Large intestine (tissue), 12 donors: ENCODE measurements at places on chromosomes 1 and 21. TPM values are rescaled to one million over a fixed set of nuclear protein-coding genes. Genes with fewer than 3 reads are reported as not detected.

- no peak for DNase-seq
Measured at GRCh38 chr1:77706321-77706720, 23.9 kb upstream of the ZZZ3 start.

DNA sequence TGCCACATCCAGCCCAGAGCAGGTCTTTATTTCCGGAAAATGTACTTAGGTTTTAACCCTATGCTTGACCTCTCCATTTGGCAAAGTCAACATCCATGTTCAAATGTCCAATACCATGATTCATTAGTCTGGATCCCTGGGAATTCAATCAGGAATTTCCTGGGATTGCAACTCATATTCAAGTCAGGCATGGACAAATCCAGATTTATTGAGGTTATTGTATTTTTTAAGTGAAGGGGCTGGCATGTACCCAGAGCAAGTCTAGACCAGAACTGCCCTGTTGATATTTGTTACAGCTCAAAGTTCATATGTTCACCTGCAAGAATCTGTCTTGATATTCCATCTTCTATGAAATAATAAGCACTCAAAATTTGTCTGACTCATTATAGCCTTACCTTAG lies 521.1 kb downstream of the ADGRL2 start:
- no peak for DNase-seq

GRCh38 chr1:239575113-239575512 lies 188.7 kb downstream of the CHRM3 start:
- DNase-seq: no peak

DNA sequence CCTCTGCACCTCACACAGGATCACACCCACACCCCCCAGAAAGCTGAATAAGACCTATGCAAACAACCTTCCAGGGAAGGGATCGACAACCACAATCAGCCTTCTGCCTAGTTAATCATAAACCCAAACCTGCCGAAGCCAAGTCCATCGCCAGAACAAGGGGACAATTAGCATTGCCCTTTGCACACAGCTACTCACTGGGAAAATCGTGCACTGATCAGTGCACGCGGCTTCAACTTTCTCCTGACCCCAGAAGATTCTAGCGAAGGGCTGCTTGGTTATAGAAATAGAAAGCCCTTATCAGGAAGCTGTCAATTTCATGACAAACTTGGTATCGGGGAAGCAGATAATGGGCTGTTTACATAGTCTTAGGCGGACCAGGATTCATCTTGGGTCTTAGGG lies 29.5 kb downstream of the RUNX1 start:
- peak; percentile 89 for DNase-seq

GRCh38 chr1:2946291-2946690 lies 75.0 kb upstream of the ACTRT2 start:
- no peak for DNase-seq

GRCh38 chr1:180155182-180155682 lies 563 bp downstream of the QSOX1 start:
- DNase-seq: peak; percentile 34

- no peak for DNase-seq
Measured at GRCh38 chr1:41022424-41022823, 899 bp upstream of the SLFNL1 start.

DNA sequence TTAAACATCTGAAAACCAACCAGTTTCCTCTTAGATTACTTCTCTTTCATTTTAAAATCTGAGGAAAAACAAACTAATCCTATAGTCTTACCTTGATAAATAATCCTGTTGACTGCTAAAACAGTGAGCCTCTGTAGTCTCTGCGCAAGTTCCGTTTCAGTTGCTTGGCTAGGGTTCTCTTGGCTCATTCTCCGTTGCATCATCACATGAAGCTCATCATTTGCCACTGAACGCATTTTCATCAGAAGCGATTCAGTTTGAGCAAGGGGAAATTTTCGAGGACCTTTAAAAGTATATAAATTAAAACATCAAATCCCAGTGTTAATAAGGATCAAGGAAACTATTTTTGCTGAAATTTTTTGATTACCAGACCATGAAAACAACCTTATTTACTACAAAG lies 96.7 kb upstream of the GNG4 start:
- no peak for DNase-seq

DNA sequence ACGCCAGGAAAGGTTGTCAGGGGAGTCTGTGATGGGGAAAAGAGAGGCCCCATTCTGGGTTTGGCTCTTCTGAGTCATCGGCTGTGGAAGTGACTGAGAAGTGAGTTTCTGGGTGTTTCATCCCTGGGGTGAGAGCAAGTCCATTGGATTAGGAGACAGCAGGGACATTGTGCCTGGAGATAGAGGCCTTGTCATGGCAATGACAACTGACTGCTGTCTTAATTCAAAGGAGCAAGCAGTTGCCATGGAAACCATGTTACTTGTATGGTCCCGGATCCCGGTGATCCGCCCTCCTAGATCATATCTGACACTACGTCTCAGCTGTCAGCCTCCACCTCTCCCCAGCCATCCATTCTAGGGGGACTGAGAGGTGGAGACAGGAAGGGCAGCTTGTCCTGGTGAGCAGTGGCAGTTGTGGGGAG lies 34.4 kb downstream of the KIAA0040 start:
- no peak for DNase-seq

- no peak for DNase-seq
Measured at GRCh38 chr1:1181129-1181937, 7.7 kb downstream of the TTLL10 start.

- no peak for DNase-seq
Measured at GRCh38 chr21:41052820-41053555, 115.0 kb upstream of the BACE2 start.

- DNase-seq: peak; percentile 29
Measured at GRCh38 chr1:27872059-27872801, at the start of gene THEMIS2. THEMIS2 (plus strand) TSS chr1:27872544; CDS start chr1:27872572, 28 bp downstream.

GRCh38 chr1:109370712-109371340 lies 26.9 kb downstream of the SORT1 start:
- no peak for DNase-seq

DNA sequence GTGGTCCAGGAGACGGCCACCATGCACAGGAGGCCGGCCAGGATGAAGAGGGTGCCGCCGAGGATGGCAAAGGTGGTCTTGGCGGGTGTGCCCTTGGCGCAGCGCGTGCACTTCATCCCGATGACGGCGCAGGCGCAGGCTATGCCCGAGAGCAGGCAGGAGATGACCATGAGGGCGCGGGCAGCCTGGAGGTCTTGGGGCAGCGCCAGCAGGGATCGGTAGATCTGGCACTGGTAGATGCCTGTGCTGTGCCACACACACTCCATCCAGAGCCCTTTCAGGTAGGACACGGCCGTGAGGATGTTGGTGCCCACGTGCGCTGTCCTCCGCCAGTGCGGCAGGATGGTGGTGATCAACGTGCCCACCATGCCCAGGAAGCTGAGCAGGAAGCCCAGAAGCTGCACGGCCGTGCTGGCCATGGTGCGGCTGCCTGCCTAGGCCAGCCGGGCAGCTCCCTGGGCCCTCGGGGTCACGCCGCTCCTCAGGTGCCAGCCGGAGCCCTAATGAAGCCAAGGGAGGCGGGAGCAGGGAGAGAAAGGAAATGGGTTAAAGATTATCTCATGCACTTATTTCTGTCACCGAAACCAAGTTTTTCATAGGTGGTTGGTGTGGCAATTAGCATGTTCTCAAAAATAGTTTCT lies 18.5 kb downstream of the CLDN14 start:
- DNase-seq: no peak

GRCh38 chr1:19476450-19477190 lies 8.7 kb downstream of the CAPZB start:
- DNase-seq: no peak

- DNase-seq: no peak
Measured at GRCh38 chr1:21069549-21069948, 107.1 kb downstream of the EIF4G3 start.

- DNase-seq: no peak
Measured at GRCh38 chr1:112431038-112431437, 35.0 kb downstream of the CTTNBP2NL start.

DNA sequence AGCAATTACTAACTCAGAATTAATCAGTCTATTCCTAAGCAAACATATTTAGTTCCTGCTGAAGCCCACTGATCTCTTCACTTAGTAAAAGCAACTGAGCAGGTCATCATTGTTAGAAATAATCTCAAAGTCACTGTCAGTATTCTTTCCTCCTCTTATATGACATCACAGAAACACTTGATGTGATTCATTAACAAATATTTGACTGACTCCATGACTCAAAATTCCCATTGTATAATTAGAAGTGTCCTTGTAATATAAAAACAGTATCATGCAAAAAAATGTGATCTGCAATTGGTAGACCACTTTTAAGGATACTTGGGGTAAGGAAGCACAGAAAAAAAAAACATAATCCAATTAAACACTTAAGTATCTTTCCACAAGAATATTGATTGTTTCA lies 194.4 kb downstream of the DPYD start:
- DNase-seq: no peak

GRCh38 chr1:200706111-200706814 lies 32.4 kb upstream of the CAMSAP2 start:
- no peak for DNase-seq

SPATA45 gene
- polyA plus RNA-seq: 0.25 TPM

AADACL4 gene
- polyA plus RNA-seq: not detected

RGS8 gene
- polyA plus RNA-seq: 0.19 TPM

CRYZ gene
- 74.3 TPM for polyA plus RNA-seq

C1orf210 gene
- polyA plus RNA-seq: 46.2 TPM

CD164L2 gene
- polyA plus RNA-seq: not detected

FNDC5 gene
- 11.0 TPM for polyA plus RNA-seq

PCSK9 gene
- polyA plus RNA-seq: 3.0 TPM

DPT gene
- polyA plus RNA-seq: 11.4 TPM
